Caudate nucleus (tissue), 63 donors: ENCODE measurements at places on chromosomes 4 and X.

GRCh38 chrX:46531442-46531841 lies 13.8 kb downstream of the ZNF674 start:
- DNase-seq: no peak

GRCh38 chr4:5715357-5715756 lies 4.4 kb downstream of the EVC start:
- no peak for DNase-seq

DNA sequence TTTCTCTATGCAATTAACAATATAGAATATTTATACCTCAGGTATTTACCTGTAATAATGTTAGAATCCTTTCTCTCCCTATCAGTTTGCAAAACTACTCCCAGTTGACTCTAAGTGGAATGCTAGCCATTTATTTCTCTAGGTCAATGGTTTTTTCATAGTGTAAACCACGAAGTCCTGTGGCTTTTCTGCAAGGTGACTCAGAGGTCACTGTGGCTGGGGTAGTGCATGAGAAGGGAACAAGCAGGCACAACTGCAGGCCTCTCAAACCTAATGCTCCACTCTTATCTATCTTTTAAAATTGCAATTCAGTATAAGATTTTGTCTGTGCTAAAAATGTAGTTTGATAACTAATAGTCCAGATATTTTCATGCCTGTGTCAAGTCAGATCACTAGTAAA lies 159.4 kb downstream of the ANTXR2 start:
- no peak for DNase-seq

GRCh38 chr4:102563000-102563399 lies 61.8 kb downstream of the NFKB1 start:
- DNase-seq: no peak

- no peak for DNase-seq
Measured at GRCh38 chrX:46953137-46953527, 40.9 kb downstream of the JADE3 start.

DNA sequence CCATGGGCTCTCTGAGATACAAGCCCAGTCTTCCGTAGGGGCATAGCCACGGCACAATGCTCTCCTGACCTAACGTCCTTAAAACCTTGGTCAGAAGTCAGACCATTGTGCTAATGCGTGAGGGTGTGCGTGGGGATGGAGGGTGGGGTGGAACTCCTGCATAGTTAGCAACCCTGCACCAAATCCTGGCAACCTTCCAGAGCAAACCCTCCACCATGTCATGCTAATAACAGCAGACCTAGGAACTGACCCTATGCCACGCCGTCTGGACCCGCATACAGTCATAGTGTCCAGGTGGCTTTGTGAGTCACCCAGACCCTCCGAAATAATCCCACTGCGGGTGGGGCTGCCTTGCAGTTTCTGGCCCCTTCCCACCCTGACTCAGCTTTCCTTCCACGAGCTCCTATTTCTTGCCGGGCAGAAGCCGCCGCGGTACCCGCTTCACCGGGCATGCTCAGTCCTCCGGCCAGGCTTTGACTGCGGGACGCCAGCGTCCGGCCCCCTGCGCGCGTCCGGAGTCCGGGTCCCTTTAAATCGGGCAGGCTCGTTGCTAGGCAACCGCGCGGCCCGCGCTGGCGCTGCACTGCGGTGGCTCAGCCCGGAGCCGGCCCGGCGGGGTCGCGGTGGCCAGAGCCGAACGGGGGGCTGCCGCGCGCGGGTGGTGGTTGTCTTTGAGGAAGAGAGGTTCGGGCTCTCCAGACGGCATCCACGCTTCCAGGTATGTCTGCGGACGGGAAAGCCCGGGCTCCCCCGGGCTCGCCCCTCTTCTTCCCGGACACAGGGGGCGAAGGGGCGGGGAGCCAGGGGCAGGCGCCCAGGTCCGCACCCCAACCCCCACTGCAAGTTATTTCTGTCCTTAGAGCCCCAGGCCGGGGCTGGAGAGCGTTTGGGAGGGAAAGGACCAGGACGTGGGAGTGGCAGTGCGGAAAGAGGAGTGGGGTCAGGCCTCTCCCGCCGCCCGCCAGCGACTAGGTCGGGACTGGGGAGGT lies at the start of gene CCDC160:
Gene CCDC160 (plus strand): TSS at position 557 of the 989 bp plus-strand sequence. CDS start 7,619 bp downstream, outside the sequence.
- DNase-seq: peak; percentile 18
